ENCODE measurements at places on chromosomes 7 and 10. TPM values are rescaled to one million over a fixed set of nuclear protein-coding genes. Genes with fewer than 3 reads are reported as not detected.

RPEL1 gene
- not detected for total RNA-seq

FGFR2 gene
- total RNA-seq = 36.2 TPM

ZNF727 gene
- total RNA-seq = 13.5 TPM

INMT gene
- total RNA-seq = 31.4 TPM

DNA sequence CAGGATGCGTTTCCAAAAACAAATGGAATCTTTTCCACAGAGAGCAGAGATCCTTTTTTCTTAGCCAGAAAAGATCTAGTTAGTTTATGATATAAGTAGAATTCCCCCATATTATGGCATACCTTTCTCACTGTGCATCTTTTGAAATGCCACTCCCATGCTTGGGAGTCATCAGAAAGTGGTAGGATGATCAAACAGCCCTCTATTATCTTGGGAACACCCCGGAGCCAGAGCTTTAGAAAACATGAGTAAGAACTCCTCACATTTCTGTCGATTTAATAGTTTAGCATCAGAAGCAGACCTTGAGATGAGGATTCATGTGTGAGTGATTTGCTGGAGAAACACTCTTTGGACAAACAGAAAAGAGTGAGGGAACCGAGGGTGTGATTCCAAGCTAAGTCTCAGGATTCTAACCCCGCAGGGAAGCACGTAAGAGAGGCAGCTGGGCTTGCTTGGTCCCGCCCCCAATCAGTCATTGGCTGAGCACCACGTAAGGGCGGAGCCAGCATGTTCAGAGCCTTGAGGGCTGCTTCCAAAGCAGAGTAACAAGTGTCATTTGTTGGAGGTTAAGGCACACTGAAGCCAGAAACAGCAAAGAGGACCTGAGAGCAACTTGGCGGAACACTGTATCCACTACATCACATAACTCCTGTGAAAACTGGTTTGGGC lies 43.7 kb upstream of the NXPH1 start:
- no peak for DNase-seq

DNA sequence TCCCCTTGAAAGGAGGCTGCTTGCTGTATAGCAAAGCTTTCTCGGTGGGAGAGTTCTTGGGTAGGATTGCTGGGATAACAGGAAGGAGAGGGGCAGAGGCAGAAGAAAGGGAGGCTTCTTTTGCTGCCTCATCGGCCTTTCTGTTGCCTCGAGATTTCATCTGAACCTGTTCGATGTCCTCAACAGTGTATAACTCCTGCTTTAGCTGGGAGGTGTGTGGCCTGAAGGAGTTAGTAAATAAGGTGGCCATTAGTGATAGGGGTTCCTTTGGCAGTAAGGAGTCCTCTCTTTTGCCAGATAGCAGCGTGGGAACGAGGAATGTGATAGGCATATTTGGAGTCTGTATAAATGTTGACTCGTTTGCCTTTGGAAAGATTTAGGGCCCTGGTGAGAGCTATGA lies 20.0 kb downstream of the SCIN start:
- DNase-seq = no peak

DNA sequence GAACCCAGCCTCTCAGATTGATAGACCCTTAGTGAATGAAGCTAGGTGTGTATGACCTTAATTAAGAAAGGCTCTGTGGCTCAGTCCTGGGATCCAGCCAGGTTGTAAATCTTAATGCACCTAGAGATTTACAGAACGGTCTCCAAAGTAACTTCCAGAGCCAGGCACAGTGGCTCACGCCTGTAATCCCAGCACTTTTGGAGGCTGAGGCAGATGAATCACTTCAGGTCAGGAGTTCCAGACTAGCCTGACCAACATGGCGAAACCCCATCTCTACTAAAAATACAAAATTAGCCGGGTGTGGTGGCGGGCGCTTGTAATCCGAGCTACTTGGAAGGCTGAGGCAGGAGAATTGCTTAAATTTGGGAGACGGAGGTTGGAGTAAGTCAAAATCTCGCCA lies 24.3 kb downstream of the CALHM2 start:
- no peak for DNase-seq

GRCh38 chr10:49508654-49509053 lies 30.3 kb downstream of the ERCC6 start:
- no peak for DNase-seq

DNA sequence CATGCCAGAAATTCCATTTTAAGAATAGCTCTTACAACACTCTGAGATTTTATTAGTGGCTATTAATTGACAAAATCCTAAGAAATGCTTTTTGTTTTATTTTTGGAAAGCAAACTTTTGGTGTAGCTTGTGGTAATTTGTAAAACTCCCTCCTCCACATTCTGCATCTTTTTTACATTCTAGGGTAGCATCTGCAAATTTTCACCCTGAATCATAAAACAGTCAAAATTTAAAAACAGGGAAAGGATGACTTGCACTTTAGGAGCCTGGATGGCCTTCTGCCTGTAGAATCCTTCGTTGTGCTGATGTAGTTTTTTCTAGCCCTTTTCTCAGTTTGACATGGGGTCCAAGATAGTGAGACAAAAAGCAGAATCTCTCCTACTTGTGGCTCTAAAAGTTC lies 316.1 kb downstream of the ADRA2A start:
- no peak for DNase-seq

- DNase-seq = no peak
Measured at GRCh38 chr7:11541330-11541729, 290.7 kb downstream of the THSD7A start.

GRCh38 chr7:43612599-43613589 lies 30.0 kb downstream of the STK17A start:
- DNase-seq = no peak
